Thymus (tissue), 14 donors: ENCODE measurements at places on chromosomes 12 and 14. TPM values are rescaled to one million over a fixed set of nuclear protein-coding genes. Genes with fewer than 3 reads are reported as not detected.

PIANP gene
- total RNA-seq, result 0.09 TPM

TMEM132D gene
- total RNA-seq, result not detected

LMNTD1 gene
- not detected for total RNA-seq

EML1 gene
- 2.7 TPM for total RNA-seq

GPX2 gene
- total RNA-seq, result 1.5 TPM

TMEM63C gene
- 0.24 TPM for total RNA-seq

POC1B gene
- total RNA-seq, result 17.1 TPM

CLEC1B gene
- 0.19 TPM for total RNA-seq

ANO4 gene
- total RNA-seq, result 0.28 TPM

CCDC175 gene
- total RNA-seq, result not detected

NFE2 gene
- total RNA-seq, result 4.7 TPM

MYO1H gene
- under 0.01 TPM for total RNA-seq

OR4K2 gene
- not detected for total RNA-seq

PSMA3 gene
- 150 TPM for total RNA-seq

POTEG gene
- not detected for total RNA-seq

HOXC9 gene
- 0.09 TPM for total RNA-seq

KCNH5 gene
- 0.38 TPM for total RNA-seq

HCAR2 gene
- 1.8 TPM for total RNA-seq

SYNDIG1L gene
- under 0.01 TPM for total RNA-seq

DDX51 gene
- total RNA-seq, result 6.2 TPM

TOMM20L gene
- total RNA-seq, result not detected

INTS13 gene
- total RNA-seq, result 38.8 TPM

ISM2 gene
- total RNA-seq, result 0.05 TPM

TMEM253 gene
- total RNA-seq, result 0.14 TPM

KRT5 gene
- total RNA-seq, result 326 TPM

KRT79 gene
- 1.0 TPM for total RNA-seq

SYT1 gene
- total RNA-seq, result 1.5 TPM

GPR137C gene
- 0.52 TPM for total RNA-seq

GAS2L3 gene
- total RNA-seq, result 4.4 TPM

ARMH4 gene
- 1.6 TPM for total RNA-seq

SLC10A1 gene
- total RNA-seq, result not detected

CCDC60 gene
- 0.52 TPM for total RNA-seq

CABP1 gene
- total RNA-seq, result 0.24 TPM

AMIGO2 gene
- total RNA-seq, result 2.0 TPM

CLEC4C gene
- 1.4 TPM for total RNA-seq

PPM1H gene
- total RNA-seq, result 3.6 TPM

KRT7 gene
- total RNA-seq, result 2.8 TPM

CIDEB gene
- total RNA-seq, result 8.1 TPM

RASAL1 gene
- total RNA-seq, result 1.7 TPM

GZMB gene
- total RNA-seq, result 7.3 TPM

LRRIQ1 gene
- 0.33 TPM for total RNA-seq

ZFHX2 gene
- 0.24 TPM for total RNA-seq

RNF212B gene
- total RNA-seq, result 0.05 TPM

LRRK2 gene
- total RNA-seq, result 5.1 TPM

RIN3 gene
- 6.2 TPM for total RNA-seq

PARPBP gene
- 16.2 TPM for total RNA-seq

DNAH10 gene
- total RNA-seq, result 0.47 TPM

NPFF gene
- 0.38 TPM for total RNA-seq

PPP1R1A gene
- 0.09 TPM for total RNA-seq

POTEM gene
- total RNA-seq, result not detected

RD3L gene
- total RNA-seq, result not detected
